Muscle of leg (tissue), 16 donors: ENCODE measurements at places on chromosomes 2 and 18.

DNA sequence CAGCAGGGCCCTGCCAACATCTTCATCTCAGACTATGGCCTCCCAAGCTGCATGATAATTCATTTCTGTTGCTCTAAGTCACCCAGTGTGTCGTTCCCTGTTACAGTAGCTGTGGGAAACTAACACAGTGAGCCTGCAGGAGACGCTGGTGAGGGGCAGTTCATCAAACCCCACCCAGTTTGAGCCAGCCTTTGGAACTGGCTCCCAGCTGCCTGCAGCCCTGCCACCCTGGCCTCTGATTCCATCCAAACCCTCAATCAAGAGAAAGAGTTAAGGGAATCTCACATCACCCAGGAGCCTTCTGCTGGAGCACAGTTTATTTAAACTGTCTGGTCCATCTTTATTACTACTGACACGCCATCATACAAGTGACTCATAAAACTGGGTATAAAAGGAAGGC, 64.9 kb upstream of the ZCCHC2 start:
- no peak for DNase-seq

DNA sequence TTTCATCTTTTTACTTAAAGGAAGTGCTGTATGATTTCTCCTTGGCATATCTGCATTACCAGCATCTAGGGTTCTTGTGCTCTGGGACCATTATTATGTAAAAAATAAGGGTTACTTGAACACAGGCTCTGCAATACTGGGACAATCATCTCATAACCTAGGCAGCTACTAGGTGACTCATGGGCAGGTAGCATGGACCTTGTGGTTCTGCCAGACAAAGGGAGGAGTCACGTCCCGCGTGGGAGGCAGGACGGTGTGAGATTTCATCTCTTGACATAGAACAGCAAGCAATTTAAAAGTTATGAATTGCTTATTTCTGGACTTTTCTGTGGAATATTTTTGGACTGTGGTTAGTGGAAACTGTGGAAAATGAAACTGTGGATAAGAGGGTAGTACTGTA, 34.1 kb downstream of the ASAP2 start:
- DNase-seq: no peak

DNA sequence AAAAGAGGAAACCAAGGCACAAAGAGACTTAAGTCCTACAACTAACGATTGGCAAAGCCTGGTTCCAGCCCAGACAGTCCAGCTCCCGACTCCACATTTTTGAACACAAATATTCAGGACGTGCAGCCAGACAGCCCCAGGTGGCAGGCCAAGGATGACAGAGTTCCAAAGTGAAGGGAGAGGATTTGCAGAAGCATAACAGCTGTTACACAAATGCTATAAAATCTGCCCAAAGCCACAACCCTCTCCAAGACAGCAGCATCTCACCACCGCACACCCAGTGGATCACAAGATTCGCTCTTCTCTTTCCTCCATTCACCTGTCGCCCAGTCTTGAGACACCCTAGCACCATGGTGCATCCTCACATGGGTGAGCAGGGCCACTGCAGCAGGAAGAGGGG, 227.1 kb upstream of the ID2 start:
- no peak for DNase-seq

DNA sequence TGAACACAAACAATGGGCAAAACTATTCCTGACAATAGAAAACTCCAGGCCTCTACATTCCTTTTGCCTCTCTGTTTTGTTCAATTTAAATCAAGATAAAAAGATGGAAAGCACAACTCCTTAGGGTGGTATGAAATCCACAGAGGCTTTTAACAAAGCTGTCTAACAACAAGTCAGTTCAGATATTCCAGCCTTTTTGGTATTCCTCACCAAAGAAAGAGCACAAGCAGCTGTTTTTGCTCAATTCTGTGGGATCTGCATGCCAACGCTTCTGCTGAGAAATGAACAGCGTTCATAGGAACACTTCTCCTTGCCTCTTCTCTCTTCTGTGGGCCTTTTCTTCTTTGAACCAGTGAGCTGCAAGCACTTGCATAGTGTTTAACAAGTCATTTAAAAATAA, 411.6 kb upstream of the TCF4 start:
- DNase-seq: peak; percentile 71

- no peak for DNase-seq
These were observed 22.7 kb upstream of the LINC00305 start for GRCh38 chr18:64171576-64171975.

- peak; percentile 65 for DNase-seq
These were observed 183.7 kb downstream of the INO80D start for GRCh38 chr2:205902041-205902899.

DNA sequence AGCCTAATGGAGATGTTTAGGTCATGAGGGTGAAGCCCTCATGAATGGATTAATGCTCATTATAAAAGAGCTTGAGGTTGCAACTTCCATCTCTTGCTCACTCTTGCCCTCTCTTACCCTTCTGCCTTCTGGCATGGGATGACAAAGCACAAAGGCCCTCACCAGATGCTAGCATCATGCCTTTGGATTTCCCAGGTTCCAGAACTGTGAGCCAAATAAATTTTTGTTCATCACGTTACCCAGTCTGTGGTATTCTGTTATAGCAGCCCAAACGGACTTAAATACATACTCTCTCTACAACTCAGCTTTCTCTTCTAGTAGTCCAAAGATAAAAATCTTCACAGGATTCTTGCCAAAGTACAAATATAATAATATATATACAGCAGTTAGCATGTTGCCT, 75.8 kb downstream of the LNPK start:
- no peak for DNase-seq

DNA sequence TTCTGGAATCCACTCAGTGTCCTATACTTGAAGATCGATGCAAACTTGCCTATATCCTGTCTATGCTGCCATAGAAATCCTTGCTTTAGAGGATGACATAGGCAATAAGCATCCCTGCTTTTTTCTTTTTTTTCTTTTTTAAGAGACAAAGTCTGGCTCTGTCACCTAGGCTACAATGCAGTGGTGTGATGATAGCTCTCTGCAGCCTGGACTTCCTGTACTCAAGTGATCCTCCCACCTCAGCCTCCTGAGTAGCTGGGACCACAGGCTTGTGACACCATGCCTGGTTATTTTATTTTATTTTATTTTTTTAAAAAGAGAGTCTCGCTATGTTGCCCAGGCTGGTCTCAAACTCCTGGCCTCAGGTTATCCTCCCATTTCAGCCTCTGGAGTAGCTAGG, 76.9 kb downstream of the LBH start:
- DNase-seq: no peak

- no peak for DNase-seq
These were observed 74.0 kb downstream of the MYO1B start for GRCh38 chr2:191319186-191319585.

DNA sequence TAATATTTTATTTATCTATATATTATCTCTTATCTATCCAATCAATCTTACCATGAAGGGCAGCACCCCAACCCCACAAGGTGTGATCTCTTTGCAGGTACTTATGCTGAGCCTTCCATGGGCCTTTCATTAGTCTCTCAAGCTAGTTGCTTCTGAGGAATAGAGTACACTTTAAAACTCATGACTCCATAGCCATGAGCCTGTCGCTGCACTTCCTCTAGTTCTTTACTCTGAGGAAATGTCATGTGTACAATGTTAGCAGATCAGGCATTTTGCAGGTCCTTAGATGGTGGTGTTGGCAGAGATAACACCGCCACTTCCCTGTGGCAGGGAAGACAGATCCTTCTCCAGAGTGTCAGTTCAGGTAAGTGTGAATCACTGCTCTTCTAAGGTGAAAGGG, 29.5 kb upstream of the STAT4 start:
- DNase-seq: no peak

DNA sequence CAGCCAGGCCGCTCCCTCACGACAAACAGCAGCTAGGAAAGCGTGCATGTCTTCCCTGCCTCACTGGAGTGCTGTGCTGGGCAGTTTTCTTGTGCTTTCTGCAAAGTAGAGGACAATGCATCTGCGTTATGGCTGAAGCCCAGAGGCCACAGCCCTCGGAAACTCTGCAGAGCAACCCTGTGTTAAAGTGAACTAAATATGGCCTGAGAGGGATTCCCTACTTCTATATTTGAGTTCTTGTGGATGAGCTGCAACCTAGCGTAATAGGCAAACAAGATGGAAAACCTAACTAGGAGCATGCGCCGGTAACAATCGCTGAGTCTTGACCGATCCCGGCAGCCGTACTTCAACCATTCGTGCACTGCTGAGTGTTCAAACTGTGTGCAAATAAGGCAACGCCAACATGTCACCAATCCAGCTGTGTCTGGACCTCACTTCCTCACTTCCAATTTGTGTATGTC, 471.9 kb upstream of the HS6ST1 start:
- DNase-seq: no peak

DNA sequence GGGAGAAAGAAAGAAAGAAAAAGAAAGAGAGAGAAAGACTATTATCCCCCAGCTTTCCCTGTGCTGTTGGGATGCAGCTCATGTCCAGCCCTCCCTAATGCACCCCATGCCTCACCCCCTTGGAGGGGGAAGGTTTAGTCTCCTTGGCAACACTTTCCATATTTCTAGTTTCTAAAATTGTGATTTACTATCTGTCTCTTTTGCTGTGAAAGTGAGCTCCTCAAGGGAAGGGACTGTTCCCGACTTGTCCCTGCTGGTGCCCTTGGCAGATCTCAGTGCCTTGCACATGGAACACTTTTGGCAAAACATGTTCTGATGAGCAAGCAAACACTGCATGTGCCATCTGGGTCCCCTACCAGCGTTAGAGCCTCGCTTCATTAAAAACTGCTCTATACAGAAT, 11.7 kb upstream of the NAPG start:
- DNase-seq: no peak

DNA sequence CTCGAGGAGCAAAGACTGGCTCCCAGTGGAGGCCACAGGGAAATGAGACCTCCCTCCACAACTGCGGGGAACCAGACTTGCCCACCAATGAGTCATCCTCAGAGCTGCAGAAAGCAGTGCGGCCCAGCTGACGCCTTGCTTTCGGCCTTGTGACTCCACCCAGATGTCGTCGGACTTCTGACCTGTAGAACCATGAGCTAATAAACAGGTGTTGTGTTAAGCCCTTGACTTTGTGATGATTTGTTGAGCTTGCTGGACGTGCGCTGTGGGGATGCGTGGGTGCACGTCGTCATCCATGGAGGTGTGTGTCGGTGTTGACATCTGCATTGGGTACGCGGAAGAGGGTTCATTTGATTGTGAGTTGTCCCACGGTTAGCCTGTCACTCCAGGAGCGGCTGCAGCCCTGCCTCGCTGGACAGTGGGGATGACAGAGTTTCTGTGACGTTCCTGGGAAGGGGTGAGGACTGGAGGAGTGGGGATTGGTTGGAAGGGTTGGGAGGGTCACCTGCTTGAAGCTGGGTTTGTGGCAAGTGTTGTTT, 154.1 kb downstream of the SH3BP4 start:
- no peak for DNase-seq
